Large intestine (tissue), 12 donors: ENCODE measurements at places on chromosomes 11 and 22.

DNA sequence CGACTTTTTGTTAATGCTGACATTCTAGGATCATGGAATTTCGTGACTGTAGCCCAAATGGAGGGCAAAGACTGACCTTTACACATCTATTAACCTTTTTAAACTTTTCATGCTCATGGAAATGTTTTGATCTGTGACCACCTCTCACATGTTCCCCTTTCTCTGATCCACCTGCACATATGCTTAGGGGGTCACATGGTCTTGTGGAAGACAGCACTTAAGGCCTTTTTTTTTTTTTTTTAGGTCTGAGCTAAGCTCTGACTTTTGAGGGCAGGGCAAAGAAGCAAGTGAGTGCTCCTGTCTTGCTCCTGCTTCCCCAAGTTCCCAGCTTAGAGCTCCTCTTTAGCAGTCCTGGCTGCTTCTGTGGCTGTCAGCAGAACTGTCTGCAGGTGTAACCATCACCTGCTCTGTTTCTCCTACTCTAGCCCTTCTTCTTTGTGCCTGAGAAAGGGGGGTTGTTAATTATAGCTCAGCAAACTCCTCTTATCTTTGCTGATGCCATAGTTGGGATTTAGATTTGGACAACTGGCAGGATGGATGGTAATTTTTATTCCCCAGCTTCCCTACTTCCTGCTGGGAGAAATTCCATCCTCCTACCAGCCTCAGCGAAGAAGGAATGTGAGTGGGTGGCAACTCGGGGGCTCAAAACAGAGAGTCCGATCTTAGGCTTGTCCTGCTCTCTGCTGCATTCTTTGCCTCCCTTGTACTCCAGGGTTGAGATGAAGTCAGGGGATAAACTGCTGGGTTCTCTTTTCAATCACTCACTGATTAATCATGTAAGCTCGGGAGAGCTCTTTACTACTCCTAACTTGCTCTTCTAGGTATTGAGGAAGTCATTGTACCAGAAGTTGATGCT, 64.4 kb downstream of the GRAMD1B start:
- DNase-seq, result no peak

- no peak for DNase-seq
Observed at GRCh38 chr22:36362932-36363331, 24.8 kb downstream of the MYH9 start.

- no peak for DNase-seq
Observed at GRCh38 chr11:16030664-16031063, 325.7 kb downstream of the SOX6 start.

GRCh38 chr11:128630367-128631230, 43.2 kb upstream of the ETS1 start:
- DNase-seq, result peak; percentile 77

DNA sequence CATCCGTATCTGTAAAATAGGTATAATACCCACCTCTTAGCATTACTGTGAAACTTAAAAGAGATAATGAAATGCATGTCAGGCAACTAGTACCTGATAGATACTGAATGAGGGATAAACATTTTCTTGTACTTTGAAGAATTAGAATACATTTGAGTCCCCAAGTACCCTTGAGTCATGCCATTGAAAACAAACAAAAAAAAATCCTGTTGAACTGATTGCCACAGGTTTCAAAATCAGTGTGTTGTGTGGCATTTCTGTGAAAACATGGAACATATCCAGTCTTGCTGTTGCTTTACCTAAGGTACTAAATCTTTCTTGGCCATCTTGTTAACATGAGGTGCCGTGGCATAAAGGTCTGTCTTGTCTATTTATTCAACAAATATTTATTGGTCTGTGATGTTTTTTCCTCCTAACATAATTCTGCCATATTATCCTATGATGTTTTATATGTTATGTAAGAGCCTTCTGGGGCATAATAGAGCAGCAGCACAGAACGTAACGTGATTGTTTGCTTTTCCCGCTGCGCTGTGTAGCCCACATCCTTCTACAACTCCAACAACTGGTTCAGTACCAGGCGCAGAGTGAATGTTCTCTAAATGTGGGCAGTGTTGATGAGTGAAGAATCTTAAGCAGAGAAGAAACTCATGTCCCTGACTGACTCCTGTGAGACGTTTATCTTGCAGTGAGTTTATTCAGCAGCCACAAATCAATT, 79.3 kb upstream of the RAB1B start:
- no peak for DNase-seq

DNA sequence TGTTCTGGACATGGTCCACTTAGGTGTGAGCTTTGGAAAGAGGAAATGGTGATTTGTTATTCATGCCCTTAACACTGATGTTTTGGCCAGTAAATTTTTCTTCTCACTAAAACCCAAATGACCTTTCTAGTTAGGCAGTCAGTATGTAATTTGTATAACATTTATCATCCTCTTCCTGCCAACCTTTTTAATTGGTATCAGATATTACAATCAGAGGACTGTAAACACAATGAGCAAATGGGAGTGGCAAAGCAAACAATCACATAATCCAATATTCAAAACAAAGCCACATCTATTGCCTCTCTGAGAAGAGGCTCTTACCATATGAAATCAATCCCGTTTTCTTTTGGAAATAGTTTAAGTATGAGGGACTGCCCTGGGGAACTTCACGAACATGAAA, 49.1 kb downstream of the BBOX1 start:
- DNase-seq, result no peak

- no peak for DNase-seq
Observed at GRCh38 chr11:4048340-4048739, 46.3 kb upstream of the RRM1 start.

DNA sequence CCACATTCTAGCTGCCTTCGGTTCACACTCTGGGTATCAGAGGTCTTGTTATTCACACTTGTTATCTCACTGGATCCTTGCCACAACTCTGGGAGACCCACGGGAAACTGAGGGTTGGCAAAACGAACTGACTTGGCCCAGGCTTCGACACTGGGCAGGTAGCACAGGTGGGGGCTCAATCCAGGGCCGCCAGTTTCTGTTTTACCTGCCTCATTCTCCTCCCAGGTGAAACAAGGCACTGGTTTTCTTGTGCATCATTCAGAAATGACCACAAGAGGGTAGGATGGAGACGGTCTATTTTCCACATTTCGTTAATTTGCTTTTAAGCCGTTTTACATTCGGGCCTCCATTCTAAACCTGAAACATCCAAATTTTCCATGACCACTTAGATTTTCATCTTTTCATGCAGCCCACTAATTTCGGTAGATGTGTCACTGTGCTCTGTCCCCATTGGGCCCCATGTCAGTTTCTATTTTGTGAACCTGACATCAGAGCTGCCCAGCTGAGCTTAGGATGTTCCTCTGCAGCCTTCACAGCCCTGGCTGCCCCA, 108.1 kb downstream of the KIAA1671 start:
- no peak for DNase-seq

DNA sequence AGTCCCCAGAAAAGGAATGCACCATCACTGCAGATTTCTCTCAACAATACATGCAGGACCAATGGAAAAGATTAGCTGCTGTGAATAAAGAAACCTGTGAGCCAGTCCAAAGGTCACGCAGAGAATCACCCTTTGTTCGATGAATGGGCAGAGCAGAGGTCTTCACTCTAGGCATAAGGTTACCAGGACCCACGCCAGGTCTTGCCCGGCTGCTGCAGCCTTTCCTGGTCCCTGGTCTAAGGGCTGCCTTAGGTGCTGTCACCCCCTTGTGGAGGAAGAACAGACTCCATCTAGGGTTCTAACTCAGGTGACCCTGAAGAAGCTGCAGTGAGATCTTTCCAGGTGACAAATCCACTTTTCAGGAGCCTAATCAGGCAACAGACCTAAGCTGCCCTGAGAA, 29.0 kb upstream of the NAP1L4 start:
- DNase-seq, result peak; percentile 38

- peak; percentile 80 for DNase-seq
Observed at GRCh38 chr11:12207384-12208150, 97.2 kb downstream of the MICAL2 start.

DNA sequence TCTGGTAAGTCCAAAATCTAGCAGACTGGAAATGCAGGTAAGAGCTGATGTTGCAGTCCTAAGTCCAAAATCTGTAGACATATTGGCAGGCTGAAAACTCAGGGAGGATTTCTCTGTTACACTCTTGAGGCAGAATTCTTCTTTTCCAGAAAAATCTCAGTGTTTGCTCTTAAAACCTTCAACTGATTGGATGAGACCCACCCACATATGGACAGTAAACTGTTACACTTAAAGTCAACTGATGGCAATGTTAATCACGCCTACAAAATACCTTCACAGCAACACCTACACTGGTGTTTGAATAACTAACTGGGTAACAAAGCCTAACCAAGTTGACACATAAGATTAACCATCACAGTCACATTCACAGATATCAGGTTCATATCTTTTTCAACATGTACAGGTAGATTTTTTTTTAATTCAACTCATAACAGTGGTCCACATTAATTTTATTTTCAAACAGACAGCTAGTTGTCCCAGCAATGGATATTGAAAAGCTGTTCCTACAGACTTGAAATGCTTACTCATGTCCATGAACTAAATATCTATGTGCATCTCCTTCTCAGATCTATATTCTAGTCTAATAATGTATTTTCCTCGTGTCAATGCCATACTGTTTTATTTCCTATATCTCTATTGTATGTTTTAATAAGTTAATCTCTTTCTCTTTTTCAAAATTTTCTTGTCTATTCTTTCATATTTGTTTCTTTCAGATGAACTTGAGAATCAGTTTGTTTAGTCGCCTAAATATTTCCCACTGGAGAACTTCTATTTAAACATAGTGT, 110.1 kb downstream of the TMPRSS5 start:
- no peak for DNase-seq

GRCh38 chr11:108368134-108368533, 99.2 kb downstream of the C11orf65 start:
- DNase-seq, result no peak

DNA sequence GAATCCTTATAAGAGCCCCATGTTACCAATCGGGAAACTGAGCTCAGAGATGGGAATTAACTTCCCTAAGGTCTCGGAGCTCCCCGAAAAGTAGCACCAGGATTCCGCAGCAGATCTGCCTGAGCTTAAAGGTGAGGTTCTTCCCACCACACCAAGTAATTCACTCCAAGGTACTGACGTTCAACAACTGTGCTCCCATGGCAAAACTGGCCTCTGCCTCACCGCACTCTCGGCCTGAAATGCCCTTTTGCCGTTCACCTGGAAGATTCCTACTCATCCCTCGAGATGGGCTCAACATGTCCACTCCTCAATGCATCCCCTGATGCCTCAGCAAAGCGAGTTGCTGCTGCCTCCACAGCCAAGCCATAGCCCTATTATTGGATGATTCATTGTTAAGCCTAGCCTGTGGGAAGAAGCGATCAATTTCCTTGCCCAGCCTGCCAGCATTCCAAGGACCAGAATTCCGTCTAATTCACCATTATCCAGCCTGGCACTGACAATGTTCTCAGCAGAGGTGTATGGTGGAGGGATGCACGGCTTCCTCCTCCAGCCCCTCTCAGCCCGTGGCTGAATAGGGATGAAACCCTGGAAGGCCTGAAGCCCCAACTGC, 4.2 kb downstream of the PLAAT3 start:
- no peak for DNase-seq

GRCh38 chr11:125105926-125106325, 5.5 kb downstream of the TMEM218 start:
- no peak for DNase-seq

GRCh38 chr11:14308897-14309387, 50.0 kb downstream of the RRAS2 start:
- no peak for DNase-seq

DNA sequence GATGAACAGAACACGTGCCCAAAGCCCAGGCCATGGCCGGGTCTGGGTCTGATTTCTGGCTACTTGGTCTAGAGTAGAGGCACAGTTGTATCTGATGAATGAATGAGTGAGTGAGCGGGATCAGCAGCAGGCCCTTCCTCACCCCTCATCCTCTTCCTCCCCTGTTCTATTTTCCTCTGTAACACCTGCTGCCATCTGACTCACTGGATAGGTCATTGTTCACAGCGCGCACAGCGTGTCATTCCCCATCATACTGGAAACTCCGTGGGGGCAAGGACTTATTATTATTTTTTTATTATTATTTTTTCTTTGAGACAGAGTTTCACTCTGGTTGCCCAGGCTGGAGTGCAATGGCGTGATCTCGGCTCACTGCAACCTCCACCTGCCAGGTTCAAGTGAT, 13.9 kb downstream of the NCF4 start:
- no peak for DNase-seq

DNA sequence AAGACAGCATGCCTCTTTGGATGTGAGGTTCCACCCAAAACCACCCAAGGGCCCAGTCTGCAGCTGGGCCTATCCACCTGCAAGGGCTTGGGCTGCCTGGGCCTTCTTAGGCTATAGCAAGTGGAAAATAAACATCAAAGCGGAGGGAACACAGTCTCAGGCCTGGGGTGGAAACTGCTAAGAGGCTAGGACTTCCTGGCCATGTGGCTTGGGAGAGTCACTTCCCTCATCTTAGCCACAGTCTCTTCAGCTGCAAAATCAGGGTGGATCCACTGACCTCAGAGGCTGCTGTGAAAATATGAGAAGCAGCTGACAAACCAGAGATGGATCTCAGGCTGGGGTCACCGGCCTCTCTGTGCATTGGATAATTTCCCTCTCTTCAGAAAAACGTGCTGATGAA, 30.6 kb upstream of the TFIP11 start:
- no peak for DNase-seq

DNA sequence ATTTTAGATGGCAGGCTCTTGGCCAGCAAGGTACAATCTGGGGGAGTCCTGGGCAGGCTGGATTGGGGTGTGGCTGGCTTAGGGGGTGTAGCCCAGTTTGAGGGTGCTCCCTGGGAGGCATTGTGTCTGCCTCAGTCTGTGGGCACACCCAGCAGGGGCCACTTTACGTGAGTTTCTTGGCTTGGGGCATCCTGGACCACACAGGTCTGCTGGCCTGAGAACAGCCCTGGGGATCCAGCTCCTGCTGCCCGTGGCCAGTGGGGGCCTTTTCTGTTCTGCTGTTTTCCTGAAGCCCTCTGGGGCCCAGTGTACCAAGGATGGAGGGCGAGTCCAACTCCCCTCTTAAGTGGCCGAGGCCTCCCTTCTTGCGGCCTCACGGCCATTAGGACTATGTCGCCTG, 71.9 kb downstream of the MPPED1 start:
- DNase-seq, result no peak

GRCh38 chr11:25844811-25845210, 487.1 kb upstream of the ANO3 start:
- no peak for DNase-seq

GRCh38 chr11:88455974-88456373, 118.4 kb upstream of the CTSC start:
- no peak for DNase-seq

GRCh38 chr11:57513452-57513795, 2.1 kb downstream of the SLC43A1 start:
- DNase-seq, result no peak
